ENCODE measurements at places on chromosomes 1 and 21. TPM values are rescaled to one million over a fixed set of nuclear protein-coding genes. Genes with fewer than 3 reads are reported as not detected.

CR1L gene
- total RNA-seq, result not detected

HMGCS2 gene
- total RNA-seq, result not detected

TGFB2 gene
- total RNA-seq, result 0.16 TPM

CFHR3 gene
- total RNA-seq, result not detected

ANKRD34A gene
- 1.6 TPM for total RNA-seq

SLC44A5 gene
- total RNA-seq, result 4.4 TPM

ANXA9 gene
- total RNA-seq, result 0.49 TPM

ATP1A2 gene
- total RNA-seq, result not detected

JAM2 gene
- 0.23 TPM for total RNA-seq

KCNN3 gene
- total RNA-seq, result not detected

GJB3 gene
- not detected for total RNA-seq

OPTC gene
- total RNA-seq, result not detected

SORT1 gene
- total RNA-seq, result 2.5 TPM

LELP1 gene
- not detected for total RNA-seq

THBS3 gene
- 36.8 TPM for total RNA-seq

F5 gene
- total RNA-seq, result 0.16 TPM

CRYBG2 gene
- total RNA-seq, result 0.75 TPM

CELSR2 gene
- total RNA-seq, result 5.4 TPM

CHRM3 gene
- 0.22 TPM for total RNA-seq

TACSTD2 gene
- not detected for total RNA-seq

CSF3R gene
- total RNA-seq, result not detected

NCDN gene
- 25.0 TPM for total RNA-seq

NTMT2 gene
- total RNA-seq, result not detected

MRAP gene
- total RNA-seq, result not detected

CDK18 gene
- total RNA-seq, result 6.1 TPM

CNIH3 gene
- 2.8 TPM for total RNA-seq

TAS1R1 gene
- total RNA-seq, result not detected

ARPC5 gene
- 102 TPM for total RNA-seq

OR2L2 gene
- total RNA-seq, result 0.42 TPM

NHLH1 gene
- total RNA-seq, result 0.38 TPM

GPBP1L1 gene
- 183 TPM for total RNA-seq

RSPH1 gene
- total RNA-seq, result not detected

HSPA6 gene
- total RNA-seq, result 3.6 TPM

PRKAA2 gene
- not detected for total RNA-seq

TSPAN2 gene
- 0.77 TPM for total RNA-seq

SPRR1A gene
- not detected for total RNA-seq

BACE2 gene
- 2.0 TPM for total RNA-seq

BRDT gene
- not detected for total RNA-seq

TAF13 gene
- total RNA-seq, result 10.8 TPM

CLIC6 gene
- total RNA-seq, result 0.44 TPM

S100A3 gene
- total RNA-seq, result not detected

ARTN gene
- total RNA-seq, result 0.25 TPM

AKT3 gene
- 86.5 TPM for total RNA-seq

SLAMF8 gene
- 0.10 TPM for total RNA-seq

BMP8A gene
- not detected for total RNA-seq

RGS8 gene
- total RNA-seq, result not detected

GJC2 gene
- total RNA-seq, result 2.6 TPM

PRMT6 gene
- total RNA-seq, result 23.3 TPM

ATP1A1 gene
- total RNA-seq, result 261 TPM

ZSWIM5 gene
- total RNA-seq, result 1.2 TPM

FCRLA gene
- total RNA-seq, result 5.0 TPM

HMCN1 gene
- 0.26 TPM for total RNA-seq

C1QTNF12 gene
- 5.0 TPM for total RNA-seq

SWT1 gene
- 9.5 TPM for total RNA-seq

FTCD gene
- total RNA-seq, result 2.1 TPM

HPDL gene
- total RNA-seq, result 1.5 TPM

MYOG gene
- not detected for total RNA-seq

EXTL1 gene
- 0.26 TPM for total RNA-seq

ADGRL4 gene
- total RNA-seq, result not detected

CNR2 gene
- 0.99 TPM for total RNA-seq
